ENCODE measurements at places on chromosomes 12 and 14.

- DNase-seq = no peak
Observed at GRCh38 chr12:124829708-124830304, 33.9 kb downstream of the SCARB1 start.

- DNase-seq = no peak
Observed at GRCh38 chr14:104554088-104554607, 25.4 kb upstream of the C14orf180 start.

DNA sequence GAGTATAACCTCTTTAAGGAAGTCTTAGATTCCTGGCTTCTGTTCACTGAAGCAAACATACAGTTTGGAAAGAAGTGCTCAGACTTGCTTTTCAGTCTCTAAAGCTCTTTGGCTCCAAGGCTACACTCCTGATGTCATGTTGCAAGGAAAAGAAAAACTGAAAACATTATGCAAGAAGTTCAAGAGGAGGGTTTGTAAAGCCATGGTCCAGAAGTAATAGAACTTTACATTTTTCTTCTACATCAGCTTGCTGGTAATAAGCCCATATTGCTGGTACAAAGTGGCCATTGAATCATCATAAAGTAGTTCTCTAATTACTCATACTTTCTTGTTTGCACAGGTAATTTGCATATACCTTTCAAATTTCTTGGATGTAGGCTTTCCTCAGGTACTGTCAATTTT lies 83.6 kb downstream of the BBS10 start:
- no peak for DNase-seq

DNA sequence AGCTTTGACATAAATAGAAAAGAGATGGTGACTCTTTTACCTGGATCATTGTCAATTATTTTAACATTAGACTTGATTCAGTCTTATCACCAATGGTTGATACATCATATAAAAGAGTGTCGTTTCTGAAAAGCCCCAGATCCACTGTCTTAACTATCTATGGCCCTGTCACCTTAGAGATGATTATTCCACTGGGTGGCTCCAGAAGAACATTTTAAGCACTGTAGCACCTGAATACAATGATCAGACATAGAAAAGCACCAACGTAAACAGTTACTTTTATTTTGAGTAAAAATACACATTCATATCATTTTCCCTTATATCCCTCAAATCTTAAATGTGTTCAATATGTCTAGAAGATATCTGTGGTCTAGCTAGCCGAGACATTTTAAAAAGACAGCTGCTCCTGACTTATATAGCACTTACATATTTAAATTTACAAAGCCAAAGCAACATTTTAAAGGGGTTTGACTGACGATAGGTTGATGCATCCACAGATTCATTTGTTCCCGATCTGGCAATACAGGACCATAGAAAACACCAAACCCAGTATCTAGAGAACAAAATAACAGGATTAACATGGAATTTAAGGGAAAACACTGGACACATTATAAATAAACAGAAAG lies 32.9 kb downstream of the TSPAN8 start:
- no peak for DNase-seq

DNA sequence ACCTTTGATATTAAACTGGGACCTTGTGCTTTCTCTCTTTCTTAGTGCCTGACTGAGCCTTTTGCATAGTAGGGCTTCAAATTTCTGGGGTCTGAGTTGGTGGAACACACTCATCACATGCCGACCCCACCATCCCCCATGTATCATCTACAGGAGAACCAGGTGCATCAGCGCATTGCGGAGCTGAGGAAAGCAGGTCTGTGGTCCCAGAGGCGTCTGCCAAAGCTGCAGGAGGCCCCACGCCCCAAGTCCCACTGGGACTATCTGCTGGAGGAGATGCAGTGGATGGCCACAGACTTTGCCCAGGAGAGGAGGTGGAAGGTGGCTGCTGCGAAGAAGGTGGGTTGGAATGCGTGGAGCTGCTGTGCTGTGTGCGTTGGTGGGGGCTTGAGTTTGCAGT lies 37.8 kb downstream of the EP400 start:
- no peak for DNase-seq

- DNase-seq = no peak
Observed at GRCh38 chr12:66066137-66066928, 64.2 kb downstream of the LLPH start.

DNA sequence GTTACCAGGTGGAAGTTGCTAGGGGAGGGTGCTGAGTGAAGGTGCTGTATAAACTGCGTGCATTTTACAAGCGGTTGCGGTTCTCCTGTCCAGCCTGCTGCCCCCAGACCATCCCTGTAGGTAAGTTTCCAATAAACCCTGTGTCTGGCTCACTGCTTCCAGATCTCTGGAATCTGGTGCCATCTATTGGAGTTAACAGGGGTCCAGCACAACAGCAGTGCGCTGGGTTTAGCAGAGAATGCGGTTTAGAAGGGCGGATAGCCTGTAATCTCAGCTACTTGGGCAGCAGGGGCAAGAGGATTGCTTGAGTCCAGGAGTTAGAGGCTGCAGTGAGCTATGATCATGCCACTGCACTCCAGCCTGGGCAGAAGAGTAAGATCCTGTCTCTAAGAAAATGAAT lies 4.9 kb downstream of the AACS start:
- no peak for DNase-seq

DNA sequence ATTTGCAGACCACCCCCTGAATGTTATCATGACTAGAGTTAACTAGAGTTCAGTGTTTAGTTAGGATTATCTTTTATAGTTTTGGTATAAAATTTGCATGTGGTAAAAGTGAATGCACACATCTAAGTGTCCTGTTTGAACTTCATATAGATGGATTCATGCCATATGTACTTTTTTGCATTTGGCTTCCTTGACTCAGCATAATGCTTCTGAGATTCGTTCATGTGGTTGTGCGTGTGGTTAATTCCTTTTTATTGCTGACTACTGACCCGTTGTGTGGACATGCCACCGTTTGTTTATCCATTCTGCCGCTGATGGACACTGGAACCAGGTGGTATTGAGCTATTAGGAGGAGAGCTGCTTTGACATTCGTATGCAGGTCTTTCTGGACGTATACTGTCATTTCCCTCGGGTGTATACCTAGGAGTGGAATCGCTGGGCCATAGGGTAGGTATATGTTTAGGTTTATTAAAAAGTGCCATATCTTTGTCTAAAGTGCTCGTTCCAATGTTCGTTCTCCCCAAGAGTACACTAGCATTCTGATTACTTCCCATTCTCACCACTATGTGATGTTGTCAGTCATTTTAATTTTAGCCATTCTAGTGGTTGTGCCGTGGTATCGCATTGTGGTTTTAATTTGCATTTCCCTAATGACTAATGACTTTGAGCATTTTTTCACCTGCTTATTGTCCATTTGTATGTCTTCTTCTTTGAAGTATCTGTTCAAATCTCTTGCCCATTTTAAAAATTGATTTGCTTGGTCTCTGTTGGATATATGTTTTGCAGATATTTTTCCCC lies 37.7 kb downstream of the RIN3 start:
- DNase-seq = no peak

DNA sequence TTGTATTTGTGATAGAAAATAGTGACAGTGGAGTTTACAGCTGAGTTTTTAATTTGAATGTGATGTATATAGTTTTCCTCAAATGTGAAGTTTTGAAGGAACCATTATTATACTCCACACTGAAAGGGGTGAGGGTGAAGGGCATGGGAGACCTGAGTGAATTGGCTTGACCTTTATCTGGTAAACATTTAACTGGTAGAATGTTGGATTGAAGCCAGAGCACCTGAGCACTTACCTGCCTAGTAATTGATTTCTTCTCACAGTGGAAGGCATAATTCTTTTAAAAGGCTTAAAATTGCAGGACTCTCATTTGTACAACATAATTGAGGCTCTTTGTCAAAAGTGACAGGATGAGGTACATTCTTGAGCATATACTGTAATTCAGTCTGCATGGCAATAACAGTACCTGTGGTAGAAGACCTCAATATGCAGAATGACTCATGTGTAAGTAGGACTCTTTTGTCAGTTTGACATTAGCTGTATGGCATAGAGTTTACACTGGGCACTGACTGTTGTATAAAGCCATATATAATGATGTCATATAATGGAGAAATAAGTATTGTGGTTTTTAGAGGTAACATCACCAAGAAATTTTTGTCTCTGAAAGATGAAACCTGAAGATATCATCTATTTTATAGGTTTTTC lies 309.6 kb downstream of the TMTC2 start:
- DNase-seq = no peak

- DNase-seq = no peak
Observed at GRCh38 chr12:127957001-127957660, 309.8 kb upstream of the TMEM132C start.

DNA sequence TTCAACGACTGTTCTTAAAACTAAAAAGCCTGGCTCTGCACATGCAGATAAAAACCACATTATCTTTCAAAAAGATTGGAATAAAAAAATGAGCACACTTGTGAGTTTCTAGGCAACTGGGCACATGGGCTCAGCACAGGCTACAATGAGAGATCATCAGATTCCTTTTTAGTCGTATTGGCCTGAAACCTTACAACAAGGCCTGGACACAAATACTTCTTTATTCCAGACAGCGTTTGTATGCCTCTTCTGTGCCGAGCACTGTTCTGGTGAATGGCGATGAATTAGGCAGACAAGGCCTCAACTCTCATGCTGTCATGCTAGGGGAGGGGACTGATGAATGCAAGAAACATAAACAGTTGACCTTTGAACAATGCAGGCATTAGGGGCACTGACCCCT lies 463.0 kb downstream of the AACS start:
- no peak for DNase-seq

DNA sequence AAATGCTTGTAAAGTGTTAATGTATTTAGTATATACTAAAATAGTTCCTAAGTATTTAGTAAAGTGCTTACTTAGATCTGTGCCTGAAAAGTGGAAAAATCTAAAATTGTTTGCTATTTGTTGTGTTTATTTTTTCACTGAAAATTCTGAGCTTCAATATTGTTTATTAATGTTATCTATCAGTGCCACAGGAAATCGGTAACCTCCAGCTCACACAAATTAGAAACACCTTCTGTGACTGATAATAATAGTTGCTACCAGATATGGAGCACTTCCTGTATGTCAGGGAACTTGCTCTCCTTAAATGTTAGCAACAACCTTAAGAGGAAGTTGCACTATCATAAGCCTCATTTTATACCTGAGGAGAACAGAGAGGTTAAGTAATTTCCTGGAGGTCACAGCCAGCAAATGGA lies 723 bp upstream of the LRP10 start:
- no peak for DNase-seq

GRCh38 chr14:104690861-104691455 lies 1.5 kb downstream of the INF2 start:
- peak; percentile 36 for DNase-seq

- no peak for DNase-seq
Observed at GRCh38 chr14:101808020-101808641, 46.6 kb downstream of the PPP2R5C start.

DNA sequence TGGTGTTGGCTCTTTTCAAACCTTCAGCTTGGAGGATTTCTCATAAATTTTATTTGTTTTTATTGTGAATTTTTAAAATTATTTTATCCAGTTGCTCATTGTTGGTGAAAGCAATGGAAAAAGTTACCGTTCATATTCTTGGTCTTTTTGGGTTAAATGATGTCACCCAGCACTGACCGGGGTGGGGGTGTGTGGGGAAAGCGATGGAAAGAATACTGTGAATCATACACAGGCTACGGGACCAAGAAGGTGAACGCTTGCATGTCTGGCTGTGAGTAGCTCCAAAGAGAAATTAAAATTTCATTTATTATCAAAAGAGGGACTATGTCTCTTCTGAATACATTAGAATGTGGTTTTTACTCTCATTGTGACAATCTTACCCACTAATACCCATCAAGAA lies 430.1 kb downstream of the AEBP2 start:
- no peak for DNase-seq

DNA sequence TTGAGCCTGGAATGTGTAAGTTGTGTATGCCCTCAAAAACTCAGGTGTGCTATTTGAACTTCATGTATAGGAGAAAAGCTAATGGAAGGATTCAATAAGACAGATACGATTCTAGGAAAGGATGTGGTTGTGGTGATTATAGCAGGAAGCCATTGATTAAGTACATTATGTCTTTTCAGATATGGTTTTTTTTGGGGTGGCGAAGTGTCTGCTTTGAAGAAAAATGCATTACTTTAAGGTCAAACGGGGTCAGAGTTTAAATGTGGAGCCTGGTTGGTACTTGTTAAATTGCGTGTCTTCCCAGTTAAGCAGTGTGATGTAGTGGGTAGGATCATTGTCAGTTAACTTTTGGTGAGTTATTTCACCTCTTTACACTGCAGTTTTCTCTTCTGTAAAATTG lies 13.0 kb upstream of the NUP107 start:
- DNase-seq = peak; percentile 30

- peak; percentile 40 for DNase-seq
Observed at GRCh38 chr14:92898566-92899131, 24.3 kb upstream of the CHGA start.

DNA sequence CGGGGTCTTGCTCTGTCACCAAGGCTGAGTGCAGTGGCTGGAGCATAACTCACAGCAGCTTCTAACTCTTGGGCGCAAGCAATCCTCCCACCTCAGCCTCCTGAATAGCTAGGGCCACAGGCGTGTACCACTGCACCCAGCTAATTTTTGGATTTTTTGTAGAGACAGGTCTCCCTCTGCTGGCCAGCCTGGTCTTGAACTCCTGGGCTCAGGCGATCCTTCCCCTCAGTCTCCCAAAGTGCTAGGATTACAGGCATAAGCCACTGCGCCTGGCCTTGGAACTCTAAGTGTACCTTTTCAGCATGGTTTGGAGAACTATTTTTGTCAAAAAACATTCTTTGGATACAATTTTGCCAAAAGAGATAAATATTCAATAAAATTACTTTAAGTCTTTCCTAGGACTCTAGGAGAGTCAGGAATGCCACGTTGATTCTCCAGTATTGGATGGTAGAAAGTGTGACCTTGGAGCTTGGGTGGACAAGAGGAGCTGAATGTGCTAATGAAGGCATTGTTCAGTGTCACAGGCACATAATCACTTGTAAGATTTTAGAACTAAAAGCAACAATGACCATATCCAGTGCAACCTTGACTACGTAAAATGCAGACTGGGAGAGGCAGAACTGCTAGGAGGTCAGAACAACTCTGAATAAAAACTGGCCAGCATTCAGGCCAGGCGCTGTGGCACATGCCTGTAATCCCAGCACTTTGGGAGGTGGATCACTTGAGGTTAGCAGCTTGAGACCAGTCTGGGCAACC lies 2.8 kb downstream of the SRSF9 start:
- peak; percentile 66 for DNase-seq

DNA sequence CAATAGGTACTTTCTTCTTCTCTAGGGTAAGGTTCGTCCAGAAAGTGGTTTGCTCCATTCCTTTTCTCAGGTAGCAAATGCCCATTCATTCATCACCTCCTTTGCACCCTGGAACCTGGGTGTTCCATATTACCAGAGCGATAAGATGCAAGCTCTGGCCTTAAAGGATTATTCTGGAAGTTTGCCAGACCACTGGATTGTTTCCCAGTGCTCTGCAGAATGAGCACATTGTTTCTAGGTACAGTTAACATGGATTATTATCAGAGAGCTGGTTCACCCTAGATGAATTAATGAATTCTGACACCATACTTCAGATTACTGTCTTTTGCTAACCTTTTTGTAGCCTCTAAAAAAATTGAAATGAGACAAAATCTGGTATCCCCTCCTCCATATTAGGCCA lies 170.9 kb upstream of the BMP4 start:
- no peak for DNase-seq

All from activated naive CD4-positive, alpha-beta T cell treated with anti-CD3 and anti-CD28 coated beads, Interleukin-2, amount 10 ng/mL, durations not matched to agents 7 days and 5 days (primary cell).